ENCODE measurements at places on chromosomes 4 and X.

- H3K4me1 ChIP-seq: peaks cover 6% of the 10 kb centered on the region
- H3K4me3 ChIP-seq: no peak overlapping the region
- peaks cover 4% of the 10 kb centered on the region for H3K27me3 ChIP-seq
- H3K36me3 ChIP-seq: no peaks in the 10 kb centered on the region
- H3K27ac ChIP-seq: peak overlapping the region; percentile 92
- DNase-seq: peak; percentile 0
Measured at GRCh38 chrX:73563738-73564068, 706 bp downstream of the CHIC1 start.

GRCh38 chr4:15341733-15342300, 86.0 kb upstream of the C1QTNF7 start:
- no peaks in the 10 kb centered on the region for H3K4me1 ChIP-seq
- no peaks in the 10 kb centered on the region for H3K27me3 ChIP-seq
- DNase-seq: no peak
- H3K36me3 ChIP-seq: no peaks in the 10 kb centered on the region
- no peak overlapping the region for H3K4me3 ChIP-seq

GRCh38 chr4:8188085-8188484, 11.0 kb upstream of the SH3TC1 start:
- no peaks in the 10 kb centered on the region for H3K36me3 ChIP-seq
- H3K4me3 ChIP-seq: no peak overlapping the region
- DNase-seq: no peak
- peaks cover 35% of the 10 kb centered on the region for H3K4me1 ChIP-seq
- no peak overlapping the region for H3K27ac ChIP-seq

DNA sequence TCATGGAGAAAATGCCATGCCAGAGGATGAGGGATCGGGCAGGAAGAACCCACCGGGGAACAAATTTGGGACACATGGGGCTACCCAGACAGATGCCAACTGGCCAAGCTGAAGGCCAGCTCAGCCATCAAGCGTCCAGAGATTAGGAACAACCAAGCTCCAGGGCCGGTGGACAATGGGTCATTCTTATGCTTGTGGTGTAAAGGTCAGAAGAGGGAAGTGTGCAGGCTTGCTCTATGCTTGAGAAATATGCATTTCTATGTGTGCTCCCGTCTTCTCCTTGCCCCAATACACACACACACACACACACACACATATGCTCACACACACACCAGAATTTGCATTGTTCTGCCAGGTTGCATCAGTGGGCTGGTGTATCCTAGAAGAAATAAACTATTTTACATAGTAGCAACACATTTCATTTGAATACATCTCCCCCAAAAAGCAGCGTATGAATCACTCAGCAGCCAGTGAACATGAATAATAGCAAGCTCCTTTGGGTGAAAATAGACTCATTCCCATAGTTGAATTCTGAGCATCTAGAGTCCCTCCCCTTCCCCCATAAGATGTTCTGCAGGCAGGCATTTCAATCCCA, 201.9 kb upstream of the PPARGC1A start:
- no peak overlapping the region for H3K4me3 ChIP-seq
- no peaks in the 10 kb centered on the region for H3K36me3 ChIP-seq
- H3K4me1 ChIP-seq: no peaks in the 10 kb centered on the region
- DNase-seq: no peak
- no peak overlapping the region for H3K27ac ChIP-seq

DNA sequence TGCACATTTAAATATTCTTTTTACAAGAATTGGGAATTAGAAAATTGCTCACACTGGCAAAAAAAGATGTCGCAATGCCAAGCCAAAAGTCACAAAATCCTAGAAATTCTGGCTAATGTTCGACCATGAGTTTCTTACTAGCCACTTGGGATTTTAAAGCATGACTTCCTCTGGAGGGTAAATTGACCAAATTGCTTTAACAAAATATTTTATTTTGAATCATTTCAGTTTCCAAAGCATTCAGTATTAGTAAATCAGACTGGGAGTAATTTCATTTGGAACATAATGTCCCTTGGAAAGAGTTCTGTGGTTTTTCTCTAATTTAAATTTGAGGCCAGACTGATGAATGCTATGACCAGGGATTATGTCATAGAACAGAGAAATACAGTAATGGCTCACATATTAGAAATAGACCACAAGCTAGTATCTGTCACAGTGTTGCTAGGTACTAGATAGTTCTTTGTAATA, 7.6 kb upstream of the CXCL5 start:
- no peak overlapping the region for H3K27ac ChIP-seq
- H3K4me1 ChIP-seq: no peaks in the 10 kb centered on the region
- H3K27me3 ChIP-seq: no peaks in the 10 kb centered on the region
- no peak overlapping the region for H3K4me3 ChIP-seq
- DNase-seq: no peak
